B cell (primary cell): ENCODE measurements at places on chromosomes 2 and 18. TPM values are rescaled to one million over a fixed set of nuclear protein-coding genes. Genes with fewer than 3 reads are reported as not detected.

- peaks cover 37% of the 10 kb centered on the region for H3K4me1 ChIP-seq
- DNase-seq: no peak
- no peaks in the 10 kb centered on the region for H3K36me3 ChIP-seq
- H3K27ac ChIP-seq: no peak overlapping the region
- no peaks in the 10 kb centered on the region for H3K27me3 ChIP-seq
- no peak overlapping the region for H3K4me3 ChIP-seq
Observed at GRCh38 chr2:109229094-109229675, 100.2 kb downstream of the SH3RF3 start.

Gene SPP2
- total RNA-seq: not detected in 2 replicates

DNA sequence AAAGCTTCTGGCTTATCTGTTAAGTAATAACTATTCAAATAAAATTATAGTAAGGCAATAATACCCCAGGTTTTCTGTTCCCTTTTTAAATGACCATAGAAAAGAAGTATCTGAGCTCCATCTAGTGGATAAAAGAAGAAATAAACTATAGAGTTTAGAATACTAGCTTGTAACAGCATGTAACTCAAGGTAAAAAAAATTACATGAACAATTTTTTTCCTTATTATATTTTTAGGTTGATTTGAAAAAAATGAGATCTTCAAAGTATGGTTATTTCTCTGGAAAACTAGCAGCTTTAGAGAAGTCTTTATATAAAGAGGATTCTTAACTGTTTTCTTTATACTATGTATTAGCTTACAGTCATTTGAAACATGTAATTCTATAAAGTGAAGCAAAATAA lies 58.1 kb downstream of the NCKAP1 start:
- no peaks in the 10 kb centered on the region for H3K4me1 ChIP-seq
- no peak overlapping the region for H3K4me3 ChIP-seq
- H3K27ac ChIP-seq: no peak overlapping the region

- no peak overlapping the region for H3K4me3 ChIP-seq
- H3K4me1 ChIP-seq: peaks cover 5% of the 10 kb centered on the region
- H3K27me3 ChIP-seq: no peaks in the 10 kb centered on the region
- no peak overlapping the region for H3K27ac ChIP-seq
Observed at GRCh38 chr2:86747711-86748639, 27.9 kb downstream of the RMND5A start.

DNA sequence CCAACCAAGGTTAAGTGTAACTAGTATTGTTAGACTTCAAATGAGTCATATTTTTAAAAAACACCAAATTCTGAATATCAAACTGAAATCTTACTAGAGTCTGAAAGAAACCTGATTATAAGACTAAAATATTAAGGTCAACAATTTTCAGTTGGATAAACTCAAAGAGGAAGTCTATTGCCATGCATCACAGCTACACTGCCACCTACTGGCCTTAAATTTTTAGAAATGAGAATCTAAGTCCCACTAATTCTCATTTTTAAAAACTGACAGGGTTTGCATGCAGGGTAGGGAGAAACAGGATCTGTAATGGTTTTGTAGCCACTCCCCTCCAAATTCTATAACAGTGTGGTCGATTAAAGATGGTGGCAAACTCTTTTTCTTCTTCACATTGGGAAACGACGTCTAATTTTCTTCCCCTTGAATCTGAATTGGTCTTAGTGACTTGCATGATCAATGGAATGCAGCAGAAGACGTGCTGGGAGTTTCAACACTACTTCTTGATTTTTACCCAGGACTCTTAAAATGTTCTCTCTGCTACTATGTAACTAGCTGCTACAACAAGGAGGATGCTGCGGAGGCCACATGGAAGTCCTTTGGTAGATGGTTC lies 176.1 kb upstream of the SESTD1 start:
- no peak overlapping the region for H3K27ac ChIP-seq
- no peaks in the 10 kb centered on the region for H3K4me1 ChIP-seq
- H3K27me3 ChIP-seq: no peaks in the 10 kb centered on the region
- DNase-seq: peak; percentile 70
- H3K36me3 ChIP-seq: no peaks in the 10 kb centered on the region

GRCh38 chr18:55588870-55589595 lies 1.0 kb upstream of the TCF4 start:
- peaks cover 21% of the 10 kb centered on the region for H3K4me1 ChIP-seq
- H3K4me3 ChIP-seq: peak overlapping the region; percentile 76
- H3K27me3 ChIP-seq: no peaks in the 10 kb centered on the region
- H3K27ac ChIP-seq: peak overlapping the region; percentile 77
- no peaks in the 10 kb centered on the region for H3K36me3 ChIP-seq

GRCh38 chr18:57220480-57220879 lies 73.6 kb downstream of the BOD1L2 start:
- no peak overlapping the region for H3K4me3 ChIP-seq
- H3K27me3 ChIP-seq: no peaks in the 10 kb centered on the region
- no peak for DNase-seq

- no peak for DNase-seq
- no peaks in the 10 kb centered on the region for H3K36me3 ChIP-seq
- no peaks in the 10 kb centered on the region for H3K27me3 ChIP-seq
- peaks cover 34% of the 10 kb centered on the region for H3K4me1 ChIP-seq
Observed at GRCh38 chr2:224987733-224988132, 54.5 kb downstream of the DOCK10 start.

- no peaks in the 10 kb centered on the region for H3K36me3 ChIP-seq
- peaks cover 11% of the 10 kb centered on the region for H3K27me3 ChIP-seq
- peaks cover 5% of the 10 kb centered on the region for H3K4me1 ChIP-seq
- no peak overlapping the region for H3K4me3 ChIP-seq
- H3K27ac ChIP-seq: no peak overlapping the region
- no peak for DNase-seq
Observed at GRCh38 chr2:136766073-136766404, 694 bp downstream of the THSD7B start.

Gene NT5C1B
- total RNA-seq: not detected in 2 replicates

- DNase-seq: no peak
- H3K4me3 ChIP-seq: no peak overlapping the region
- no peaks in the 10 kb centered on the region for H3K36me3 ChIP-seq
- no peaks in the 10 kb centered on the region for H3K27me3 ChIP-seq
Observed at GRCh38 chr2:67666386-67667053, 269.4 kb downstream of the ETAA1 start.

Gene VWA3B
- total RNA-seq: not detected in 2 replicates

DNA sequence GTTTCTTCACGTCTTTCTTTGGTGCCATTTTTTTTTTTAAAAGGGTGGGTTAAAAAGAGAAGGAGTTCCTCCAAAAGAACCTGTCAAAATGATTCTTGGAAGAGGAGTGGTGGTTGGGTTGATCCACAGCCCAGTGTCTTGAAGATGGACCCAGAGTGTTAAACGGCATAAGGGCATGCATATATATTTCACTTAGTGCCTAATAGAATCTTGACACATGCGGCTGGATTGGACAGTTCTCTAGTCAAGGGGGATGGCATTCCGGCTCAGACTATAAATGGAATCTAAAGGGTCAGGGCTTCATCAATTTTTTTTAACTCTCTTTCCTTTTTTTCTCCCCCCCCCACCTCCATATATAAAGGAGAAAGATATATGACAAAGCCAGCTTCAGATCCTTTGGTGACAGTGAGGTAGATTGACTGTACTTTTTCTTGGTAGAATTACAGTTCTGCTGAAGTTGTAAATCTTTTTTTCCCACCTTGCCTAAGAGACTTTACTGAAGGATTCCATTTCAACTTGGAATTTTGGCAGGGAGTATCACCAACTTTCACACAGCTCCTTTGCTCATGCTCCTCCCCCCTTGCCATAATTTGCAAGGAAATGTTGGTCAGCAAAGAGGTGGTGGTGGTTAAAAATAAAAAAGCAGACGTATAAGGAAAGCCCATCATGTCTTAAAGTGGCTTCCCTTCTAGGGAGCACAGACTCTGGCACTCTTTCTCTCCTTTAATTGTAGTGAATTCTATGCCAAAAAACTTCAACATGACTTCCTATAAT lies at the start of gene MYL1:
Gene MYL1 (minus strand): TSS at position 160 of the 774 bp plus-strand sequence. CDS start 132 bp downstream, at position 28.
- H3K4me3 ChIP-seq: no peak within 1 kb of the TSS
- no peak for DNase-seq
- H3K36me3 ChIP-seq: no peaks in the 10 kb centered on the region
- no peak within 1 kb of the TSS for H3K27ac ChIP-seq

- H3K4me1 ChIP-seq: no peaks in the 10 kb centered on the region
- H3K27me3 ChIP-seq: no peaks in the 10 kb centered on the region
- H3K36me3 ChIP-seq: no peaks in the 10 kb centered on the region
- DNase-seq: no peak
Observed at GRCh38 chr18:58231930-58232329, 187.9 kb downstream of the NEDD4L start.

DNA sequence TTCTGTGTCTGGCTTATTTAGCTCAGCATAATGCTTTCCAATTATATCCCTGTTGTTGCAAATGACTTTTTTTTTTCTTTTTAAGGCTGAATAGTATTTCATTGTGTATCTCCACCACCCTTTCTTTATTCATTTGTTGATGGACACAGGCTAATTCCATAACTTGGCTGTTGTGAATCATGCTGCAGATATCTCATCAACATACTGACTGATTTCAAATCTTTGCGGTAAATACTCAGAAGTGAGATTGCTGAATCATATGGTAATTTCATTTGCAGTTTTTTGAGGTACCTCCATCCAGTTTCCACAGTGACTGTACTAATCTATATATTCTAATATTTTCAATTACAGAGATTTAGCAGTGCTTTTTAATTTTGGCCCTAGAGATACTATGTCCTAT lies 266.2 kb downstream of the TMX3 start:
- H3K4me3 ChIP-seq: no peak overlapping the region
- no peak for DNase-seq
- H3K36me3 ChIP-seq: no peaks in the 10 kb centered on the region
- no peak overlapping the region for H3K27ac ChIP-seq
- H3K27me3 ChIP-seq: no peaks in the 10 kb centered on the region

GRCh38 chr2:48568547-48568946 lies 38.6 kb downstream of the STON1 start:
- H3K27me3 ChIP-seq: no peaks in the 10 kb centered on the region
- H3K27ac ChIP-seq: no peak overlapping the region
- no peaks in the 10 kb centered on the region for H3K36me3 ChIP-seq
- H3K4me3 ChIP-seq: no peak overlapping the region
- DNase-seq: no peak

GRCh38 chr2:228688007-228688645 lies 506.6 kb upstream of the SPHKAP start:
- H3K27me3 ChIP-seq: no peaks in the 10 kb centered on the region
- no peak overlapping the region for H3K4me3 ChIP-seq
- no peak overlapping the region for H3K27ac ChIP-seq
- no peaks in the 10 kb centered on the region for H3K36me3 ChIP-seq
- DNase-seq: no peak
- no peaks in the 10 kb centered on the region for H3K4me1 ChIP-seq
